Prostate gland (tissue), 2 donors: ENCODE measurements at places on chromosomes 6 and 20. TPM values are rescaled to one million over a fixed set of nuclear protein-coding genes. Genes with fewer than 3 reads are reported as not detected.

SAMD3 gene
- total RNA-seq: 3.6 TPM

SPTLC3 gene
- total RNA-seq: 5.2 TPM

- H3K36me3 ChIP-seq: no peaks in the 10 kb centered on the region
- no peaks in the 10 kb centered on the region for H3K27me3 ChIP-seq
- DNase-seq: no peak
Measured at GRCh38 chr6:143110996-143111395, 50.3 kb downstream of the AIG1 start.

- no peaks in the 10 kb centered on the region for H3K27me3 ChIP-seq
- no peaks in the 10 kb centered on the region for H3K4me1 ChIP-seq
- H3K27ac ChIP-seq: no peak overlapping the region
- no peak overlapping the region for H3K4me3 ChIP-seq
- H3K36me3 ChIP-seq: no peaks in the 10 kb centered on the region
- no peak for DNase-seq
Measured at GRCh38 chr20:5377484-5377883, 60.7 kb upstream of the PROKR2 start.

DNA sequence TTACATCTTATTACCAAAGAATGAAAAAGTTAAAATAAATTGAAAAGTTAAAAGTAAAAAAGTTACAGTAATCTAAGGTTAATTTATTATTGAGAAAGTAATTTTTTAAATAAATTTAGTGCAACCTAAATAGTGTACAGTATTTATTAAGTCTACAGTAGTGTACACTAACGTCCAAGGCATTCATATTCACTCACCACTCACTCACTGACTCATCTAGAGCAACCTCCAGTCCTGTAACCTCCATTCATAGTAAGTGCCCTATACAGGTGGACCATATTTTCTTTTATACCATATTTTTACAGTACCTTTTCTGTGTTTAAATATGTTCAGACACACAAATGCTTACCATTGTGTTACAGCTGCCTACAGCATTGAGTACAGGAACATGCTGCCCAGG is 624.7 kb upstream of the NOX3 start:
- H3K36me3 ChIP-seq: no peaks in the 10 kb centered on the region
- H3K4me1 ChIP-seq: no peaks in the 10 kb centered on the region
- DNase-seq: no peak
- H3K4me3 ChIP-seq: no peak overlapping the region
- H3K27ac ChIP-seq: no peak overlapping the region
- H3K27me3 ChIP-seq: no peaks in the 10 kb centered on the region

- H3K4me1 ChIP-seq: peaks cover 9% of the 10 kb centered on the region
- no peaks in the 10 kb centered on the region for H3K36me3 ChIP-seq
- peak overlapping the region; percentile 46 for H3K27ac ChIP-seq
Measured at GRCh38 chr6:157225575-157225995, 97.7 kb downstream of the TMEM242 start.

DNA sequence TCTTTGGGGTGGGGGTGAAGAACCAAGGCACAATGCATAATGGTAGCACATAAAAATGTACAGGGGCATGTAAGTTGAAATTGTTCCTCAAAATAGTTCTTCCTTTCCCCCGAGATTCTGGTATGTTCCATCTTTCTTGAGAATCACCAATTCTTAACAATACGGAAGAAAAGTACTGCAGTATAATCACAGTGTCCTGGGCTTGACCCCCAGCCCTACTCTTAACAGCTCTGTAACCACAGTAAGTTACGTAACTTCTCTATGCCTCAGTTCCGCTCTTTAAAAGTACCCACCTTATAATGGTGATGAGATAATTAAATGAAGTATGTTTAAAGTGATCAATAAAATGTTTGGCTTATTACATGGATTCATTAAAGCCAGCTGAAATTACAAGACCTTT is 104.5 kb downstream of the SMLR1 start:
- no peak for DNase-seq
- no peaks in the 10 kb centered on the region for H3K4me1 ChIP-seq
- H3K4me3 ChIP-seq: no peak overlapping the region
- H3K36me3 ChIP-seq: no peaks in the 10 kb centered on the region

DNA sequence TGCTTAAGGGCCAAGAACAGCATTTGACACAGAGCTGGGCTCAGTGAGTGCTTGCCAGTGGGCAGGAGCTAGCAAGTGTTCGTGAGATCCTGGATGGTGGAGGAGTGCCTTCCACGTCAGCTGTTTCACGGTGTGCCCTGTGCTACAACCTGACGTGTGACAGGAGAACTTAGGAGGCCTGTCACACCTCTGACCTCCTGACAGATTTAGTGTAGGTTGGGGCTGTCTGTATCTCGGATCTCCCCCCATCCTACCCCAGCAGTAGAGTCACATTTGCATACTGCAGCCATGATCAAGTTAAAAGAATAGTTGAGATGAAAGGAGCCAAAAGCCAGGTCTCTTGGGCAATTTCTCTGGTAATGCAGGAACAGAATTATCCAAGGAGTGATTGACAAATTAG is 200.8 kb upstream of the CHD6 start:
- H3K27ac ChIP-seq: no peak overlapping the region
- no peaks in the 10 kb centered on the region for H3K27me3 ChIP-seq
- H3K4me3 ChIP-seq: no peak overlapping the region
- no peak for DNase-seq

BTN1A1 gene
- total RNA-seq: not detected

RBBP8NL gene
- 4.9 TPM for total RNA-seq

DNA sequence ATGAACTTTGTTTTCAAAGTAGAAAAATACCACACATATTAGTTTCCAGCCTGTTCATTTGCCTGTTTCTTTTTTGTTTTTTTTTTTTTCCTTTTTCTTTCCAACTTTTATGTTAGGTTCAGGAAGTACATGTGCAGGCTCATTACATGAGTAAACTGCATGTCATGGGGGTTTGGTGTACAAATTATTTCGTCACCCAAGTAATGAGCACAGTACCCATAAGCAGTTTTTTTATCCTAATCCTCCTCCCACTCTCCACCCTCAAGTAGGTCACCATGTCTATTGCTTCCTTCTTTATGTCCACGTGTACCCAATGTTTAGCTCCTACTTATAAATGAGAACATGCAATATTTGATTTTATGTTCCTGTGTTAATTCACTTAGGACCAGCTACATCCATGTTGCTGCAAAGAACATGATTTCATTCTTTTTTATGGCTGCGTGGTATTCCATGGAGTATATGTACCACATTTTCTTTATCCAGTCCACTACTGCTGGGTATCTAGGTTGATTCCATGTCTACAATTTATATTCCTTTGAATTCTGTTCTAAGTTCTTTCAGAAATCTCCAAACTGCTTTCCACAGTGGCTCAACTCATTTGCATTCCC is 31.8 kb downstream of the SNX14 start:
- H3K4me3 ChIP-seq: no peak overlapping the region
- H3K4me1 ChIP-seq: no peaks in the 10 kb centered on the region
- H3K27ac ChIP-seq: no peak overlapping the region
- no peaks in the 10 kb centered on the region for H3K36me3 ChIP-seq

GRCh38 chr6:54481091-54481490 is 172.8 kb downstream of the TINAG start:
- H3K27me3 ChIP-seq: no peaks in the 10 kb centered on the region
- H3K27ac ChIP-seq: no peak overlapping the region
- DNase-seq: no peak

APCDD1L gene
- 0.46 TPM for total RNA-seq

OOEP gene
- total RNA-seq: 5.8 TPM

GRCh38 chr6:12077021-12077710 is 65.1 kb downstream of the HIVEP1 start:
- H3K4me3 ChIP-seq: no peak overlapping the region
- H3K27me3 ChIP-seq: no peaks in the 10 kb centered on the region

DNA sequence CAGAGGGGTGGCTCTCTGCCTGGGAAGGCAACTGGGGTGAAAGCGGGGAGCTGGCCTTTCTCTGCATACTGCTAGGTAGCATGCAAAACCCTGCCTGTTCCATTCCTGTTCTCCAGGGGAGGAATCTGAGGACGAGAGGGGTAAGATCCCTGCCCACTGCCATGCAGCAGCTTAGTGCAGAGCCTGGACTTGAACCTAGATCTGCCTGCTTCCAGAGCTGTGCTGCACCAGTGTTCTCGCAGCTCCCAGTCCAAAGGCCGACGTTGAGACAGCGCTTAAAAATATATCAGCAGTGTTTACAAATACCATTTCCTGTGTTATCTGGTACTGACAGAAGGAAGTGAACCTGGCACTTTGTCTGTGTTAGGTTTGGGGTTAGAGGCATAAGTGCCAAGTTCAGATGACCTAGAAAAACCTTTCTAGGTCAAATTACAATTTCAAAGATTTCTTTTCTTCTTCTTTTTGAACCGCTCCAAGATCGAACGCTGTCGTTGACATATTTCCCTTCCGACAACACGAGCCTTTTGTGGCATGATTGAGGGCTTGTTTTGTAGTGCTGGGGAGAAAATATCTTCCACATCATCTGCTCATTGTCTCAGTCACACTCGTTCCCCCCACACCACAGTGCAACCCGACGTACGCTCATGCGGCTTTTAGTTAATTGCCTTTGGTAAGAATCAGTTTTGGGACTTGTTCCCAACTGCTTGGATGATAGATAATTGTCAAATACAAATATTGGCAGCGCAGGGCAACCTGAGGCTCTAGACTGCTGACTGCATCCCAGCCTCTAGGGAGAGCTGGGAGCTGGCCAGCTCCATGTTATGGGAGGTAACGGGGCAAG is 44.6 kb downstream of the TOX2 start:
- no peaks in the 10 kb centered on the region for H3K27me3 ChIP-seq
- no peak for DNase-seq
- H3K4me3 ChIP-seq: no peak overlapping the region
- no peaks in the 10 kb centered on the region for H3K36me3 ChIP-seq
- no peak overlapping the region for H3K27ac ChIP-seq
- H3K4me1 ChIP-seq: no peaks in the 10 kb centered on the region

SLC22A23 gene
- total RNA-seq: 129 TPM

HDGFL1 gene
- total RNA-seq: not detected

GRCh38 chr20:24723186-24723585 is 225.9 kb upstream of the CST7 start:
- no peaks in the 10 kb centered on the region for H3K4me1 ChIP-seq
- H3K4me3 ChIP-seq: no peak overlapping the region

DNA sequence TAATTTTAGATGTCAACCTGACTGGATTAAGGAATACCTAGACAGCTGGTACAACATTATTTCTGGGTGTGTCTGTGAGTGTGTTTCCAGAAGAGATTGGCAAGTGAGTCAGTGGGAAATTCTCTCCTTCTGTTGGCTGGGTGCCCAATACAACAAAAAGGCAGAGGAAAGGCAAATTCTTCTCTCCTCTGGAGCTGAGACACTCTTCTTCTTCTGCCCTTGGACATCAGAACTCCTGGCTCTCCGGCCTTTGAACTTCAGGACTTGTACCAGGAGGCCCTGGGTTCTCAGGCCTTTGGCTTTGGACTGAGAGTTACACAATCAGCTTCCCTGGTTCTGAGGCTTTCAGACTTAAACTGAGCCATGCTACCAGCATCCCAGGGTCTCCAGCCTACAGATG is 7.8 kb upstream of the BTN3A1 start:
- no peak overlapping the region for H3K27ac ChIP-seq
- no peaks in the 10 kb centered on the region for H3K36me3 ChIP-seq
- no peak for DNase-seq
- no peaks in the 10 kb centered on the region for H3K27me3 ChIP-seq
- no peak overlapping the region for H3K4me3 ChIP-seq
- no peaks in the 10 kb centered on the region for H3K4me1 ChIP-seq

DNA sequence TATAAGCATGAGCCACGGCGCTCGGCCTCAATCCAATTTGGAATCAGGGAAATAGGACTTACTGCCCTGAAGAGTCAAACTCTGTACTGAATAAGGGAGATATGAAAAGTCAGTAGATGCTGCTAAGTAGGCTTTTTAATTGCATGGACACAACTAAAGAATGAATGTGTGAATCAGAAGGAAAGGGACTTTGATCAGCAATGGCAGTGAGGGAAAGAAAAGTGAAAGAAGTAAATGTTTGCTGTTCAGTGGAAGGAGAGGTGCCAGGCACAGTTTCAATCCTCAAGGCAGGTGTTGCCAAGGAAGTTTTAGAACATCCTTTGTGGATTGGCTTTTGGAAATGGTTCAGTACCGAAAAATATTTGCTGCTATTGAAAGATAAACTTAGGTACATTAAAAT is 62.2 kb upstream of the GCM1 start:
- H3K27me3 ChIP-seq: no peaks in the 10 kb centered on the region
- H3K4me3 ChIP-seq: no peak overlapping the region
- no peaks in the 10 kb centered on the region for H3K4me1 ChIP-seq
- H3K36me3 ChIP-seq: no peaks in the 10 kb centered on the region
